ENCODE measurements at places on chromosomes 1 and 21. TPM values are rescaled to one million over a fixed set of nuclear protein-coding genes. Genes with fewer than 3 reads are reported as not detected.

DNA sequence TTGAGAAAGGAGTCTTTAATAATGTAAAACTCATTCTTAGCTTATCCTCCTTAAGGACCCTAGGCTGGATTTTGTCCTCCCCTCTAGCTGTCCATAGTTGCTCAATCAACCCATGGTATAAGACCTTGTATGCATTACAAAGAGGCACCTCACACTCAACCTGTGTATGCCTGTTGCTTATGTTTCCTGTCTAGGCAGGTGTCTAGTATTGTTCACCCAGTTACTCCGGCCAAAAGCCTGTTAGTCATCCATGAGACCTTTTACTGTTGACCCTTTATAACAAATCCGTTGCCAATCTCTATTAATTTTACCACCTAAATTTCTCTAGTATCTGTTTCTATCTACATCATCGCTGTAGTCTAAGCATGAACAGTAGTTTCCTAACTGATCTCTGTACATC lies 3.7 kb downstream of the LYPLAL1 start:
- DNase-seq: no peak

- DNase-seq: no peak
Observed at GRCh38 chr21:26226724-26227123, 56.2 kb upstream of the APP start.

- DNase-seq: no peak
Observed at GRCh38 chr21:35026617-35027562, 22.2 kb downstream of the RUNX1 start.

- DNase-seq: no peak
Observed at GRCh38 chr1:87132284-87132870, 196.3 kb upstream of the LMO4 start.

DNA sequence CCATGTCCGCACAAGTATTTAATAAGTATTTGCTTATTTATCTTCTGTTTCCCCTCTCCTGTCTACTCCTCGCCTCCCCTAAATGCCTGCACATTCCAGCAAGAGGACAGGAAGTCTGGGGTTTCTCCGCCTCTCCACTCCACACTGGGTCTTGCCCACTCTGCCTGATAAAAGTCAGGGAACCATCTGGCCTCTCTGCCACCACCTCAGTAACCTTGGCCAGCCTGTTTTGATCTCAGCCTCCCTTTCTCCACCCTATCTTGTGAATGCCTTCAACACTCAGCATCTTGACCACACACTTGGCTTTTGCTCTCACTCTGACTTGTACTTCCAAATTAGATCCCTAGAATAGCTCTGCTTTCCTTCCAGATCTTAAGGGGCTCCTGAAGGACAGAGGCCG lies 165.3 kb upstream of the UBE2U start:
- no peak for DNase-seq

The OR2C3 gene
- not detected for polyA plus RNA-seq

The GJB4 gene
- not detected for polyA plus RNA-seq

The LDLRAD2 gene
- not detected for polyA plus RNA-seq

All from BJ (cell line).